NCI-H1105 (cell line): ENCODE measurements at places on chromosomes 12 and 14.
A peak's percentile ranks its signal among the peaks of the same experiment; 100 is the strongest.

DNA sequence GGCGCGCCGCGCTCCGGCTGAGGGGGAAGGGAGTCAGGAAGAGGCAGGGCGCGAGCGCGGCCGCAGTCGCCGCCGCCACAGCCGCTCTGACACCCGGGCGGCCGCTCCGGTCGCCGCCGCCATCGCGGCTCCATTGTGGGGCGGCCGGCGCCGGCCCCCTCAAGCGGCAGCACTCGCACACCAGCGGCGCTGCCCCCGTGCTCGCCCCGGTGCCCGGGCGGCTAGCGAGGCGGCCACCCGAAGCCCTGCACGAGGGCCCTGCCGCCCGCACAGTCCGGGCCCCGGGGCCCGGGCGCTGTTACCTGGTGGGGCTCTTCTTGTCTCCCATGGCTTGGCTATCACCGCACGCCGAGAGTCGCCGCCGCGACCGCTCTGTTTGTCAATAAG is 202 bp downstream of the YAF2 start:
- DNase-seq: no peak

- DNase-seq: no peak
These were observed 610.0 kb upstream of the LMO3 start for GRCh38 chr12:17215759-17216570.

- no peak for DNase-seq
These were observed 264.3 kb upstream of the FOXN3 start for GRCh38 chr14:89681086-89682018.

GRCh38 chr14:99129211-99129696 is 142.7 kb downstream of the BCL11B start:
- no peak for DNase-seq

GRCh38 chr12:123148655-123149054 is 2.2 kb downstream of the PITPNM2 start:
- no peak for DNase-seq

- no peak for DNase-seq
These were observed 23.3 kb downstream of the BMAL2 start for GRCh38 chr12:27355979-27356378.

- no peak for DNase-seq
These were observed 115.2 kb upstream of the RAP1B start for GRCh38 chr12:68495336-68496070.

DNA sequence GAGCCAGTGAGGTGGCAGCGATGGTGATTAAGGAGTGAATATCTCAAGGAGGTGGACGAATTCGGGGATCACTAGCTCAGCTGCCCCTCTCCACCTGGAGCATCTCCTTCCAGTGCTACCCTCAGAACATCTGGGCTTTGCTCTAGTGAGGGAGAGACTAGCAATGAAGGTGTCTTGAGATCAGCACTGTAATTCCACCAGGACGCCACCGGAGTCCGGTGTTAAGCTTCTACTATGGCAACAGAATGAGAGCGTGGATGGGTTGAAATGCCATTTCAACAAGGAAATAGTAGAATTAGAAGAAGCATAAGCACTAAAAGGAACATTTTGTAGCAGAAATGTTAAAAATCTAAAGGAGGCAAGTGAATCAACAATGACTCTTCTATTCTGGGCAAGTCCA is 61.1 kb downstream of the NTF3 start:
- DNase-seq: no peak

- DNase-seq: peak; percentile 11
These were observed at the start of gene GLT8D2 for GRCh38 chr12:104049903-104050356. GLT8D2 (minus strand) TSS chr12:104050187; CDS start chr12:104019648, 30,539 bp downstream.

DNA sequence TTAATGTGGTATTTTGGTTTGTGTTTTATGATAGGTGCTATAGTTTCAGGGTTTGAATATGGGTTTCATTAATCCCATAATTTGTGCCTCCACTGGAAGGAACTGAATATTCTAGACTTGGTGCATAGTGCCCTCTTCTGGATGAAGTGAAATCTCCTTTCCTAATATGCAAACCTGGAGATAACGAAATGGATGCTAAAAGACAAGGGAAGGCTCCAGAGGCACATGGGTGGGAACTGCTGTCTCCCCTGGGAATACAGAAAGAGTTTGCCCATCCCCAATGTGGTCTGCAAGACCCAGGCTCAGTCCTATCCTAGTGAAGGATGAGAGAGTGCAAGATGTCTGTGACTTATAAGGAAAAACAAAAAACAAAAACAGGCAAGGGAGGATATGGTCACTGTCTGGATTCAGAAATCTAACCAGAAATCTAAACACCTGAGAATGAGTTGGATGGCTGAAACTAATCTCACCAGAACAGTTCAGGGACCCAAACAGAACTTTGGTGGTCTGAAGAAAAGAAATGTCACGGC is 142.3 kb upstream of the TMPO start:
- peak; percentile 60 for DNase-seq

DNA sequence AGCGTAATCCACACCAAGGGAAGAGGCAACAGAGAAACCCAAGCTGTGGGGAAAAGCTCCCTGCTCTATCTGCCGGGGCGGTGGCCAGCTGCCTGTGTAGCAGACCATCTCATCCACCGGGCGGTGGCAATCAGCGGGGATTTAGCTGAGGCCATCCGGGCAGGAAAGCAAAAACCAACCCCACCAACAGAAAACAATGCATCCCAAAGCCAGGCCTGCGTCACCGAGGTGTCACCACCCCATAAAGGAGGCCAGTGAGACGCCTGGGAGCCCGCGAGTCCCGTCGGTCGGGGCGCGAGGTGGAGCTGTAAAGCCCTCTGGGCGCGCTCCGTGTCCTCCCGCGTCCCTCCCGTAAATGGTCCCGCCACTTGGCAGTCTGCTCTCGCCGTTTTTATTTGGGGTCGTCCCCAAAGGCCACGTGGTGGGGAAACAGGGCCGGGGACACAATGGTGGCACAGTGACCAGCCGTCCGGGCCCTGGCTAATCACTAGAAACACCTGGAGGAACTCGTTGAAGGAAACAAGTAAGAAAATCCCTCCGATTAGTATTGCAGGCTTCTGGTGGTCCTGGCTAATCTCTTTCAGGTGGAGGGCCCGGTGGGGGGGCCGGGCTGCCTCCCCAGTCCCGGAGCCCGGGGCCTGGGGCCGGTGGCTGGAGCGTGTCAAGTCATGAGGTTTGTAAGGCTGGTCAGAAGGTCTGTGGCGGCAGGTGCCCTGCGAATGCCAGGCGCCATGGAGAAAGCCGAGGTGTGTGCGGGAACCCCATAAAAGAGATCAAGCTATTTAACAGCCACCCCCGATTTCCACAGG is 94.7 kb upstream of the GSC start:
- no peak for DNase-seq

GRCh38 chr12:52965337-52965731 is 16.4 kb downstream of the KRT18 start:
- DNase-seq: no peak

DNA sequence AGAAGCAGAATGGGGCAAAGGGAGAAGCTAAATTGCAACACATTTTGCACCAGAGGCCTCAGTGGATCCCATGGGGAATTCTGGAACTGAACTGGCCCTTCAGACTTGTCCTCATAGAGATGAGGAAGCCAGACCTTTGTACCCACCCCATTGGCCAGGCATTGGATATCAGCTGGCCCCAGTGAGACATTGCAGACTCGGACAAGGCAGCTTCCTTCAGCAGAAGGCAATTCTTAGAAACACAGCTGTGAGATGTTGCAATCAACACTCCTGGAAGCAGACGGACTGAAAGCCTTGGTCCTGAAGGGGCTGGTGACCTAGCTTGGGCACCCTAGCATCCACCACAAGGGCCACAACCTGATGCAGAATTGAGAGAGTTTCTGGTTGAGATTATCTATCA is 218.1 kb downstream of the MSRB3 start:
- no peak for DNase-seq

DNA sequence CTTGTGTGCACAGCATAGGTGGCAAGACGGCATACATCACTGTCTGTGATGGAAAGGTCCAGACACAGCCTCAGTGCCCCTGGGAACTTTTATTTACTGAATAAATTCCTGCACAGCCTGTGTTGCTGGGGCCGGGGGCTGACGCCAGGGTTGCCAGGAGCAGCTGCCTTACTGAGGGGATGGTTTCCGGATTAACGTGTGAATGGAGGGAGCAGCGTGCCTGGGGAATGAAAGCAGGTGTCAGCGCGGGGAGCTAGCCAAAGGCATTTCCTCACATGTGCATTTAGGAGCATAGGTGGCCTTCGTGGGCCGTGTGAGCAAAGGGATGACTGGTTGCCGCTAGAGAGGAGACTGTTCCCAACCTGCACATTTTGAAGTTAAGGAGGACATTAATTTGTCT is 41.6 kb downstream of the SFSWAP start:
- no peak for DNase-seq

DNA sequence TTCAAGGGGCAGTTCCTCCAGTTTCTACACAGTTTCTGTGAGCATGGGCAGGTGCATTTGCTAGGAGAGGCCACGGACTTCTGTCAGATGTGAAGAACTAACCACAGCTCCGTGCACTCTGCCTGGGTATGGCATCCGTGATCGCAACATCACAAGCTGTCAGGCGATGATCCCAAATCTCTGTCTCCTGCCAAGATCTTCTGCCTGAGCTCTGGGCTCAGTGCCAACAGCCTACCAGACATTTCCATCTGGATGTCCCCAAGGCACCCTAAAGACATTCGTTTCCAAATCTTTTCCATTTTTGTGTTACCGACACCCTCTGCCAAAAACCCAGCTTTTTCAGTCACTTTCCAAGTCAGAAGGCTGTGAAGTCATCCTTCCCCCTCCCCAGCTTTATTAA is 292.1 kb downstream of the GLT1D1 start:
- peak; percentile 6 for DNase-seq

DNA sequence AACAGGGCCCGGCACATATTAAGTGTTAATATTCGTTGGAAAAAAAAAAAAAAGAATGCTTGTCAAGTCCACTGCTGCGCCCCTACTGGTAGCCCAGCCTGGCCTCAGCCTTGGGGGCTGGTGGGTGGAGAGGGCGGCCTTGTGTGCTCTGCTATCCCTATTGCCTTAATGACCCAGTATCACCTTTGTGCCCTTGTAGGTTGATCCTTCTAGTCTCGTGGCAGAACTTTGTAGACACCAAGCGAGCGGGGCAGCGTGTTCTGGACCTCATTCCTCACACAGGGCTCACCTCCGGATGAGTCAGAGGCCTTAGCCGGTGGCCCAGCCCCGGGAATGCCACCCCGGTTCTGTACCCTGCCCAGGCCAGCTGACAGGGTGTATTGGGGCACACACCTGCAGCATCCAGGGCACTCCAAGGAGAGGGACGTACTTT is 1.8 kb upstream of the RCOR1 start:
- DNase-seq: no peak

GRCh38 chr12:7666595-7666994 is 887 bp upstream of the APOBEC1 start:
- no peak for DNase-seq

DNA sequence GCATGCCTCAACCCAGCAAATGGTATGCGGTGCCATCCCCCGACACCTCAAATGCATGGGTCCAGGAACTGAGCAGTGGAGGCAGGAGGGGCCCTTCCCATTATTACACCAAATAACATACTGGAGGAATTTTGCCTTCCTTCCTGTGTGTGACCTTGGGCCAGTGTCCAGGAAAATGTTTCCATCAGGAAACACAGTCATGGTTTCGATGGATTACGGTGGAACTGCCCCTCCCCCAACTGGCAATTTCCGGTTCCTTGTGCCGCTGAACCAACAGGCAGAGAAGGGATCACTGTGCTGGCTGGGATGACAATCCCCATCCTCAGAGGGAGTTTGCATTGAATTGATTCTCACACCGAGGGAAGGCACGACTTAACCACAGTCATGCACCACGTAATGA is 9.1 kb upstream of the CDC42BPB start:
- no peak for DNase-seq

DNA sequence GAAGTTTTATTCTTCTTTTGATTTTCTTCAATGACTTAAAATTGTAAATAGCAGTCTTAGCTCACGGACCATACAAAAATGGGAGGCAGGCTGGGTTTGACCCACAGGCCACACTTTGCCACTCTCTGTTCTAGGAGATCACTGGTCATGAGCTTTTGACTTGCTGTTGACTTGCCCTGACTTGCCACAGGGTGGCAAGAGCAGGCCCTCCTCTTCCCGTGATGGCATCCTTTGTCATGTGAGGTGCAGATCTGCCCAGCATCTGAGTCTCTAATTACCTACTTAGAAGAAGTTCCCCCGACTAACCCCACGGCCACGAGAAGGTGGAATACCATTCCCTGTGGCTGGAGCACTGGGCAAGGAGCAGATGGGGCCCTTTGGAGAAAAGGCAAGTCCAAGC is 81.0 kb upstream of the SCAF11 start:
- no peak for DNase-seq

DNA sequence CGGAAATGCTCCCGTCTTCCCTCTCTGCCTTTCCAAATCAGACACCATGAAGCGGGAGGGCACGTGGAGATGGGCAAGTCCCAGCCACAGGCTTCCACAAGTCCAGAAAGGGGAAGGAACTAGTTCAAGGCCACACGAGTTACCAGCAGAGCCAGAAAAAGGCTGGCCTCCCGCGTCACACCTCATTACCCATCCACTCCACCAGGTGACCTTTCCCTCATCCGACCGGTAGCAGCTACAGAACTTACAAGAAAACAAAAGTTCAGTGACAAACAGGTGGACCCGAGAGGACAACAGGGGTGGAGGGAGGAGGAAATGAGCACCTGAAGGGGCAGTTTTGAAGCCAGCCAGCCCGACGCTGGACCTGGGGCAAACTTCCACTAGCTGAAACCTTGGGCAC is 46.9 kb downstream of the CHGA start:
- no peak for DNase-seq

GRCh38 chr12:57872362-57872761 is 25.8 kb upstream of the CTDSP2 start:
- DNase-seq: no peak

- DNase-seq: no peak
These were observed 2.2 kb downstream of the CYP27B1 start for GRCh38 chr12:57764662-57765002.

DNA sequence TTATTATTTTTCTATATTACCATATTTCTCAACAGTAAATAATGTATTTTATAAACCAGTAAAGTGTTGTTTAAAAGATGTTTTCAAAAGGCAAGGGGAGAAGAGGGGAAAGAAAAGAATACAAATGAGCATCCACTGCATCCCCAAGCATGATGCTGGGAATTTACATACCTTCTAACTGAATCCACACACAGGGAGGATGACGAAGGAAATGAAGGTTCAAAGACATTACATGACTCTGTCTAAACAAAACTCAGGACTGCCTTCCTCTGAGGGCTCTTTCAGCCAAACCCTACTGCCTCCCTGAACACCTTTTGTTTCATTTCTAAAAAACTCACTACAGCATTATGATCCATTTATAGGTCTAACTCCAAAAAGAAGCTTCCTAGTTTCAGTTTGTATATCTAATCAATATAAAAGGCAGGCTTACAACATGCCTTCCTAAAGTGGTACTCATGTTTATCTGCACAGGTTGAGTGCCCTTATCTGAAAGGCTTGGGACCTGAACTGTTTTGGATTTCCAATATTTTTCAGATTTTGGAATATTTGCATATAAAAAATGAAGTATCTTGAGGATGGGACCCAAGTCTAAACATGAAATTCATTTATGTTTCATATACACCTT is 30.3 kb downstream of the DICER1 start:
- DNase-seq: no peak

- no peak for DNase-seq
These were observed 379.8 kb upstream of the PRICKLE1 start for GRCh38 chr12:42969355-42969754.

- DNase-seq: no peak
These were observed 63.1 kb upstream of the SLC38A2 start for GRCh38 chr12:46435625-46436024.
